Bronchial epithelial cell (primary cell): ENCODE measurements at places on chromosomes 6 and 20. TPM values are rescaled to one million over a fixed set of nuclear protein-coding genes. Genes with fewer than 3 reads are reported as not detected.
A peak's percentile ranks its signal among the peaks of the same experiment; 100 is the strongest.

The SLC17A3 gene
- total RNA-seq: not detected in 2 replicates

The MRPS18B gene
- 62.1 and 64.0 TPM in 2 replicates for total RNA-seq

The PLAGL1 gene
- total RNA-seq: 2.4 and 4.4 TPM in 2 replicates

The SLC22A7 gene
- total RNA-seq: not detected in 2 replicates

The GJA10 gene
- not detected in 2 replicates for total RNA-seq

The C6orf132 gene
- 11.3 and 46.1 TPM in 2 replicates for total RNA-seq

DNA sequence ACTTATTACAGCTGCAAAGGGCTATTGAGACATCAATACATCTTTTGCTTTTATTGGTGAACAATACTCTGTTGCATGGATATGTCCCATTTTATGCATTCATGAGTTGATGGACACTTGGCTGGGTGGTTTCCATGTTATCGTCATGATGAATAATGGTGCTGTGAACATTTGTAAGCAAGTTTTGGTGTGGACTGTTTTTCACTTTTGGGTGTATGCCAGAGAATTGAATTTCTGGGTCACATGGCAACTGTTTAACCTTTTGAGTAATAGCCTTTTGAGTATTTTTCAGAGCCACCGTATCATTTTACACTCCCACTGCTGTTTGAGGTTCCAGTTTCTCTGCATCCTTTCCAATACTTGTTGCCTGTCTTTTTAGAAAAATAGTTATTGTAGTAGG is 107.0 kb downstream of the JARID2 start:
- peak; percentile 92 for DNase-seq

DNA sequence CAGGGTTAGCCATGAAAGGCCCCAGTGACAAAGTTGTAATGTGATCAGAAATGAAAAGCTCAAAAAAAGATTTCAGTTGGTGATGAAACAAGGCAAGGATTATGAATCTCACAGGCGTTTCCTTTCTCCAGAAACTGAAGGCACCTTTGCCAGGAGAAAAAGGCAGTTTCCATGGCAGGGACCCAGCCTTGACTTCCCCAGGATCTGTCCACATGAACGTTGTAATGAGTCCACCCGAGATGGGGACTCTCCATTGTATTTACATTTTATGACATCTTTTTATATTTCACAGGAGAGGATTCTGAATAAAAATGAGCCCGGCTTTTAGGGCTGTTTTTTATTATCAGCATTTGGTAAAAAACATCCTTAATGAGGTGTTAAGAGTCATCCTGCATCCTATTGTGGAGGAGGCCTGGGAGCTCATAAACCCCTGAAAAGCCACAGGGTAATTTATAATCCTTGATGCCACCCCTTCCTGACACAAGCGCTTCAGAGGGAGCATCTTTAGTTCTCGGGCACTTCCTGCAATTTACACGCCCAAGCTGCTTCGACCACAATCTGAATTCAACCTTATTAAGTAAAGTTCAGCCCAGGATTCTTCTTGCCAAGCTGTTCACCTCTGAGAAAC is 74.1 kb upstream of the SALL4 start:
- no peak for DNase-seq

DNA sequence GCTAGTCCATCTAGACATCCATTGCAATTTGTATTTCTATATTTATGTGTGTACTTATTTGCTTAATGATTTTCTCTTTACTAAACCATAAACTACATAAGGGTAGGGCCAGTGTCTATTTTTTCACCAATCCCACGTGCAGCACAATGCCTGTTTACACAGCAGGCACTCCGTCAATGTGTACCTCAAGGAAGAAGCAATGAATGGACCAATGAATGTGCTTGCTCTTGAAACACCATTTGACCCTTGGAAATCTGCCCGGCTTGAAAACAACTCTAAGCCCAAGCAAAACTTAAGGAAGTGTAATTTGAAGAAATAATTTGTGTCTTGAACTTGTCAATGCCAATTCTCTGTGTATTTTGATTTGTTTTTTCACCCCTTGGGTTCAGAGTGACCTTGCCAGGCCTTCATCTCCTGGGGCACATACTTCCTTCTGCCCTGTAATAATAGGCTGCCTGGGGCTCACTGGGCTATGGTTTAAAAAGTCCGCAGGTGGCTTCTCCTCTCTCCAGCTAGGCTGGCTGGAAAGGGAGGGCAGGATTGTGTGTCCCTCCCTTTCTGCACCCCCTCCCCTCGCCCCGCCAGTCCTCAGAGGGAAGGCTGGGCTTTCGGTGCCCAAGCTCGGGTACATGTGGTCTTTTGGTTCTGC is 140.8 kb upstream of the ARMC2 start:
- no peak for DNase-seq

- DNase-seq: no peak
Measured at GRCh38 chr20:55760586-55760985, 244.7 kb downstream of the CBLN4 start.

DNA sequence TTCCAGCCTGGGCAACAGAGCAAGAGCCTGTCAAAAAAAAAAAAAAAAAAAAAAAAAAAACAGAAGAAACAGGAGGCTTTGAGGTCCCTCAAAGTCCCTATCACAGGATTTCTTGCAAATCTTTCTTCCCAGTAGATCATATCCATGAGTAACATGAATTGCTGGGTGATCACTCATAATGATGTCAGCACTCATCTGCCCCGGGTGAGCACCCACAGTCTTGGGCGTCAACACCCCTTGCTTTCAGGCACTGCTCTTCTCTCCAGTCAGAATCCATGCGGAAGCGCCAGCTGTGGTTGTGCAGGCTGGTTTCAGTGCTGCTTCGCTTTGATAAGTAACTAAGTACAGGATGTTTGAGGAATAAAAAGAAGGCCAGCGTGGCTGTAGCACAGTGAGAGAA is 40.2 kb upstream of the INSM1 start:
- DNase-seq: peak; percentile 55

GRCh38 chr6:143401636-143402370 is 48.7 kb downstream of the ADAT2 start:
- DNase-seq: peak; percentile 61

DNA sequence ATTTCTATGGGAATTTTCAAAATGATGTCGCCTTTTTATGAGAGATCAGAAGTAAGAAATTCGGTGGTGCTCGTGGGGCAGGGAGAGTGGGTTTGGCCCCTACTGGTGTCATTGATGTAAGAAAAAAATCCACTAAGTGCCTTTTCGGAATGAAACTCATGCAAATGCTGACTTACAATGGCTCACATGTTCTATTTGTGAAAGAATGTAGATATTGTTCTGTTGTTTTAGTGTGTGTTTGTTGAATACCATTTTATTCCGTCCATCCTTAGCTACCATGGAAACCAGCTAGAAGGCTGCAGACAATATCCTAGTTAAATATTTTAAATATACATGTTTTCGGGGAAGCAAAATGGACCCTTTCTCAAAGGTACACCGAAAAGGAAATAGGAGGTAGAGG is 304.9 kb downstream of the TAF4 start:
- no peak for DNase-seq

GRCh38 chr20:1396264-1396663 is 3.4 kb upstream of the FKBP1A start:
- peak; percentile 50 for DNase-seq

- no peak for DNase-seq
Measured at GRCh38 chr6:3687847-3688246, 63.7 kb downstream of the PXDC1 start.

- DNase-seq: no peak
Measured at GRCh38 chr6:160396292-160396691, 48.1 kb downstream of the SLC22A3 start.

DNA sequence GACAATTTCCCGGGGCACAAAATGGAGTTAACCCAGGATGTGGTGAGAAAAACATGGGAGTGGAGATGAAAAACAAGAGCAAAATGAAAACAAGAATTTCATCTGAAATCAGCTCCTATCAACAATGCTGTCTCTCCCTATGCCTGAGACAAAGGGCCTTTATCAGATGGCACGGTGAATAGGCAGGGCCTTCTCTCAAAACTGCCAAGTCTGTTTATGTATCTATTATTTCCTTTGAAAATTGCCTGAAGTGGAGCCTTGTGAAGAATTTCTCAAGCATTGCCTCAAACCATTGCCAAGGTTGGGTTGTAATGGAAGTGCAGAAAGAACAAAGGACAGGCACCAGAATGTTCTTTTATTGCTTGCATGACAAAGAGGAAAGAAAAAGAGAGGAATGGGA is 74.7 kb downstream of the BTBD3 start:
- no peak for DNase-seq

DNA sequence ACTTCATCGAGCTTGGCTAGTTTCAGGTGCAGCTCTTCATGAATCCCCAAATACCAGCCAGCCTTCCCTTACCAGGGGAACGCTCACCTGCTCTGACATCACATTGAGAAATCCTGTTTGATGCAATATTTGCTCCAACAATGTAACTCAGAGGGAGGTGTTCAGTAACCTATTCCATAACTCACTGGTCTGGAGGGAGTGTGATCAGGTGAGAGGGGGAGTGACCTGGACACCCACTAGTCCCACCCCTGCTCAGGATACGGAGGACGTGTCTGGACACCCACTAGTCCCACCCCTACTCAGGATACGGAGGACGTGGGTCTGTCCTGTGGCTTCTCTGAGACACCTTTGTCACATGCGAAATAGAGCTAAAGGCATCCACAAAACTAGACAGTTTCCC is 70.3 kb downstream of the HUS1B start:
- DNase-seq: peak; percentile 73

- DNase-seq: no peak
Measured at GRCh38 chr6:168208854-168209253, 110.7 kb downstream of the DACT2 start.

DNA sequence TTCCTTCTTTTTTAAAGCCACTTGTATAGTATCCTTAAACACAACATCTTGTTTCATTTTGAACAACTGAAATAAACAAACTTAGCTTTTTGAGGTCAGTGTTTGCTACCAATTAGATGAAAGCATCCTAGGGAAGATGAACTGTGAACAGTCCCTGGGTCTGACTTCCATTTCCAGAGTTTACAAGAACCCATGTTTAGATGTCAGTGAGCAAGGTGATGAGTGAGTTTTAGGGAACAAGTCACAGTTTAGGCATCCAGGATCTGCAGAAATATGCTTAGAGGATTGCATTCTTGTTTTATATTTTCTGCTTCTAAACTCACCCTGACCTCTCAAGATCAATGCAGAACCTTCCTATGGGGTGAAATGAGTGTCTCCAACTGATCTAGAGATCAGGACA is 3.0 kb downstream of the ZC2HC1B start:
- no peak for DNase-seq

GRCh38 chr6:26351544-26351953 is 13.4 kb upstream of the BTN3A2 start:
- peak; percentile 96 for DNase-seq

DNA sequence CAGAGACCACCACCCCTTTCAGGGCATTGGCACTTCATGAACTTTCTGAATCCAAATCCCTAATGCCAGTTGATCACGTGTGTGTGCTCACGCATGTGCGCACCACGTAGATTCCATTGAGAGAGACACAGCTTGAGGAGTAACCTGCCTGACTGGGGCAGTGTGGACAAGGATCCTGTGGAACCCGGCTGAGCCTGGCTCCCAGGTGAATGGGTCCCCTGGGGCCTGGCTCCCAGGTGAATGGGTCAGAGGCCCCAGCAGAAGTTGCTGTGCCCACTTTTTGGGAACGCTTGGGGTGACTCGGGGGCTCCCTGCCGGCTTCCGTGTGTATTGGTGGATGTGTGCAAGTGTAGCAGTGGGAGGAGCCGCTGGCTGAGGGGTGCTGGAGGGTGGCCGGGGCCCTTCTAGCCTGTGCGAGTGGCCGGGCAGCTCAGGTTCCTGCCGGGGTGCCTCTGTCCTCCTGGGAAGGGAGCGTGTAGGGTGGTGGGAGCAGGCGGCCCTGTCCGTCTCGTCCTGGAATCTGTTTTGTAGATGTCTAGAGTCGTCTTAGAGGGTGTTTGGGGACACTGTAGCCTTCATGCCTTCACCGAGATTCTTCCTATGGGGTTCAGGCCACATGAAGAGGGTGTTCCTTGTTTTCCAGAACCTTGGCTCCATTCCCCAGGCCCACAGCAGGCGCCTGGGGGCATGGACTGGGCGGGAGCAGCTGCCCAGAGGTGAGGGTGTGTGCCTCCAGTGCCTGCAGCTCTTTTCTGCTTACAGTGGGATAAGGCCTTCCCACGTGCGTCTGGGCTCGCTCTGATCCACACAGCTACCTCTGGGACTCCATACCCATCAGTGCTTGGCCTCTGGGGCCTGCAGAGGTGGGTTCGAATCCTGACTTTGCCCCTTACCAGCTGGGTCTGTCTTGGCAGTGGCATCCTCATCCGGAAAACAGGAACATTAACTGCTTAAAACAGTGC is 3.2 kb downstream of the RBM38 start:
- DNase-seq: no peak

GRCh38 chr6:137816133-137816579 is 50.9 kb upstream of the TNFAIP3 start:
- no peak for DNase-seq

DNA sequence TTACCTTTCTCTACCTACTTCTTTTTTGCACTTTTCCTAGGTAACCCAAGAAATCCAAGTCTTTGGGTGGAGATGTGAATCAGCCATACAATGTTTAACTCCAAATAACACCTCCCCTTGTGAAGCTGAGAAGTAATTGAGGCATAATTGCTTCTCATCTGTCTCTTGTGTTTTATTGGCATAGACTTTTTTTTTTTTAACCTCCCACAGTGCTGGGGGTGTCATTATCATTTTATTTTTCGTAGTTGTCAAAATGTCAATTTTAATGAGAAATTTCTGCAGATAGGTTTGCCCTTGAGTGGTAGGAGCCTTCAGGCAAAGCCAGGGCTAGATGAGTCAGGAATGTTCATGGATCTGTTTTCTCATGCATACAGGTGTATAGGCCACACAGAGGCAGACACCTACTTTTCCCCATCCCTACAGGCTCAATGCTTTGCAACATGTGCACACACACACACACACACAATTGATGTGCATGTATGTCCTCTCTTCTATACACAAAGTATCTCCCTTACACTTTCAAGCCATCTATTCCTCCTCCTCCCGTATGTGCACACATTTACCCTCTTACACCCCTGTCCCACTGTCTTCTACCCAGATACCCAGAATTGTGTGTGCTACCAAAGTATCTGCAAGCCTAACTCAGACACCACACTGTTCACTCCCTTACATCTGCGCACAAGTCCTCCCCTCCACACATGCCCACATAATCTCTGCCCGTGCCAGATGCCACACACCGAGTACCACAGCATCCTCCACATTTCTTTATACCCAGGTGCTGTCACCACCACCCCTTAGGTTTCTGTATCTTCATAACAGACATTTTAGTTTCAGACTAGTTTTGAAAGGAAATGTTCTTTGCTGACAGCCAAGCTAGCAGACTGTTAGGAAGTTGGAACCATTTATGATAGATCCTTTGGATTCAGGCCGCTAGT is 22.0 kb downstream of the RALY start:
- DNase-seq: no peak
